ENCODE measurements at places on chromosomes 6 and 20. TPM values are rescaled to one million over a fixed set of nuclear protein-coding genes. Genes with fewer than 3 reads are reported as not detected.

- no peak for DNase-seq
Observed at GRCh38 chr6:24545691-24546090, 50.9 kb downstream of the ALDH5A1 start.

- peak; percentile 78 for DNase-seq
Observed at GRCh38 chr20:25584905-25585704, at the start of gene NINL. Gene NINL (minus strand): TSS chr20:25585531. CDS start chr20:25526587, 58,944 bp downstream.

DNA sequence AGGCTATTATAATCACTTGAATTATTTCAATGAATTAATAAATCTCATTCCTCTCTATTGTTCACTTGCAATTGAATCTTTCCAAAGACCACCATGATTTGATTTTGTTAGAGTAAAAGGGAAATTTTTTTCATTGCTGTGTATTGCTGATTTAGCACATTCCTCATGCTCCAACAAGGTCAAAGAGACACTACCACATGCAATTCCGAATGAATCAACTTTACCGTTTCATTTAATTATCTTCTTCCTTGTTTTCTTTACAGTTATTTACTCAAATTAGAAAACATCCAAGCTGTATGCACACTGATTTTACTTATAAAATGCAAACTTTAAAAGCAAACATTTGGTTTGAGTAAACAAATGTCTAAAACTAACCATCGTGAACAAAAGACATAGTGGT is 967 bp downstream of the KIAA0408 start:
- DNase-seq: no peak

DNA sequence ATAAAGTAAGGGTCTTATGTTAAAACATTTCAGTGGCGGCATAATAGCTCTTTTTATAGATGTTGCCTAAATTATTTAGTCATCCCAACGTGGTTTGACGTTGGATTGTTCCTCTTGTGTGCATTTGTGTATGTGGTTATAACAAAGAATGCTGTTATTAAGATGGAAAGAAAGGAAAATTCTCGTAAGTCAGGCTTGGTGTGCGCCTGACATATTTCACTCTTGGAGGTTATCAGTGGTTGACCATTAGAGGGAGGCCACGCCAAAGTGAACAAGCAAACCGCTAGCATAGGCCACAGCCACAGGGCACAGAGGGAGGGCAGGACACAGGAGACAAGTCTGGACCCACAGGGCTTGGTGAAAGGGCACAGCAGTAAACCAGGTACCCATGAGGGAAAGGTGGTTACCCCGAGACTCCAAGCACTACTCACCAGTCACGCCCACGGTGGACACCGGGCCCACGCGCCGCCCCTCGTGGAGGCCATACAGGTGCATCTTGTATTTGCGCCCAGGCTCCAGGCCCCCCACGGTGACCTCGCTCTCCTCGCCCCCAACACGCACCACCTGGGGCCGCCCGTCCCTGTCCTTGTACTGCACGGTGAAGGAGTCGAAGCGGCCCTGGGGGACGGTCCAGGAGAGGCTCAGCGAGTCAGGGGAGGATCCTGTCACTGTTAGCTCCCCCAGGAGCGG is 22.9 kb downstream of the CYP21A2 start:
- DNase-seq: no peak

DNA sequence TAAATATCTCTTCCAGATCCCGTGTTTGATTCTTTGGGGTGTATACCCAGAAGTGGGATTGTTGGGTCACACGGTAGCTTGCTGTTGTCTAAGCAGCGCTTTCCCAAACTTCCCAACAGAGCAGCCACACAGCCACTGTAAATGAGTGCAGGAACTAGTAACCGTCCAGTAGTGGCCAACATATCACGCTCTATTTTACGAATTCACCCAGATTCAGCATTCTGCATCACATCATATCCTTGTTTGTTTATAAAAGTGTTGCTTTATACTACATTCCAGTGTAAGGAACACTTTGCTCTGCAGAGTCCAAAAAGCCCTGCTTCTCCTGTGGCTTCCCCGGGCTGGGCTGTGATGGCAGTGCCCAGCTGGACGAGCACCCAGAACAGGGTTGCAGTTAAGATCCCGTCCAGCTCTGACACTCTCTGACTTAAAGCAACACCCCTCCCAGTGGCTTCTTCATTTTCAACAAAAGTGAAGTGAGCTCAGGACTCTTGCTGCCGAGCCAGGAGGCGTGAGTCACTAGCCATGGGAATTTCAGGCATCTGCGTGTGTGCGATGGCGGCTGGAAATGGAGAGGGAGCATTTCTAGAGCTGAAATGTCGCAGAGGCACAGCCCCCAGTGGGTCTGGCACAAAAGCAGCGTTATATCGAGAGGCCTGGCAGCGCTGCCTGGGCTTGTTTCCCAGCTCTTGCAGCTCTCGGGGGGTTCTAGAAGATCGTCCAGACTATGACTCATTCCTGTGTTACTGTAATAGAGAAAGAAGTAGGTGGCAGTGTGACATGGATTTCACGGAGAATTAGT is 216.3 kb upstream of the ECI2 start:
- peak; percentile 93 for DNase-seq

- DNase-seq: peak; percentile 20
Observed at GRCh38 chr20:38165966-38166702, 1.1 kb upstream of the TGM2 start.

GRCh38 chr6:81786150-81786549 is 33.7 kb upstream of the TENT5A start:
- DNase-seq: no peak

BMP6 gene
- total RNA-seq: 5.3 TPM

CPNE5 gene
- total RNA-seq: 3.8 TPM

TGM3 gene
- not detected for total RNA-seq
